GM23248 (cell line): ENCODE measurements at places on chromosomes 16 and 17. TPM values are rescaled to one million over a fixed set of nuclear protein-coding genes. Genes with fewer than 3 reads are reported as not detected.

GRCh38 chr16:27611340-27611739 is 61.4 kb downstream of the KATNIP start:
- H3K27me3 ChIP-seq, result no peaks in the 10 kb centered on the region
- no peaks in the 10 kb centered on the region for H3K4me1 ChIP-seq
- no peak overlapping the region for H3K4me3 ChIP-seq
- H3K27ac ChIP-seq, result no peak overlapping the region
- no peak for DNase-seq

- H3K4me3 ChIP-seq, result no peak overlapping the region
- DNase-seq, result no peak
- no peaks in the 10 kb centered on the region; the same call in 1 of the 2 replicates for H3K27me3 ChIP-seq
- no peaks in the 10 kb centered on the region for H3K4me1 ChIP-seq
These were observed 54.6 kb downstream of the ABCC12 start for GRCh38 chr16:48101069-48101674.

The PRSS22 gene
- total RNA-seq, result not detected in 2 replicates

DNA sequence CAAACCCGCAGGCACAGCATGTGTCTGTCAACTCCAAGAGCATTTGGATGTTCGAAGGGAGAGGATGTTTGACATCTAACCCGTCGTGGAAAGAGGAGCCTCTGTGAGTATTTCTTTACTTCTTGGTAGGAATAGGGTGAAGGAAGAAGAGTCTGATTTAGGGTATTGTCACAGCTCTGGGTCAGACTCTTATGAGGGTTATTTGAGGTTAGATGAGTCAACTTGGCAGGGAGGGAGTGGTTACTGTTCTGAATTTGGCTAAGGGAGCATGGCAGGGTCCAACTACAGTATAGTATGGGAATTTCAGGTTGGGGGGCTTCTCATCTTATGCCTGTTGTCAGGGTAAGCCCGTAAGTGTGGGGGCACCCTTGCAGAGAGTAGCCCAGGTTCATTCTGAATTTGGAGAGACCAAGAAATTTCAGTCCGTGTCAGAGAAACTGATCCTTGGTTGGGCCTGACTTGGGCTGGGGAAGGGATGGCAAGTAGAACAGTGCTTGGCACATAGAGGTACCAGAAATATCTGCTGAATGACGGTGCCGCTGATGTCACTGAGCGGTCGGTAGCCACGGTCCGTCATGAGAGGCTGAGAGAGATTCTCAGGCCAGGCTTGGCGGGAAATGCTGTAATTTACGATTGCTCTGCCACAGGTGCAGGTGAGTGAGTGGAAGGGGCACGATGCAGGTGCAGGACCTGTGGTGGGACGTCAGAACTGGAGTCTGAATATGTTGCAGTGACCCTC is 43.2 kb downstream of the MYH3 start:
- H3K27me3 ChIP-seq, result no peaks in the 10 kb centered on the region
- no peaks in the 10 kb centered on the region for H3K36me3 ChIP-seq
- H3K4me1 ChIP-seq, result peaks cover 23% of the 10 kb centered on the region
- H3K27ac ChIP-seq, result peak overlapping the region; percentile 84

DNA sequence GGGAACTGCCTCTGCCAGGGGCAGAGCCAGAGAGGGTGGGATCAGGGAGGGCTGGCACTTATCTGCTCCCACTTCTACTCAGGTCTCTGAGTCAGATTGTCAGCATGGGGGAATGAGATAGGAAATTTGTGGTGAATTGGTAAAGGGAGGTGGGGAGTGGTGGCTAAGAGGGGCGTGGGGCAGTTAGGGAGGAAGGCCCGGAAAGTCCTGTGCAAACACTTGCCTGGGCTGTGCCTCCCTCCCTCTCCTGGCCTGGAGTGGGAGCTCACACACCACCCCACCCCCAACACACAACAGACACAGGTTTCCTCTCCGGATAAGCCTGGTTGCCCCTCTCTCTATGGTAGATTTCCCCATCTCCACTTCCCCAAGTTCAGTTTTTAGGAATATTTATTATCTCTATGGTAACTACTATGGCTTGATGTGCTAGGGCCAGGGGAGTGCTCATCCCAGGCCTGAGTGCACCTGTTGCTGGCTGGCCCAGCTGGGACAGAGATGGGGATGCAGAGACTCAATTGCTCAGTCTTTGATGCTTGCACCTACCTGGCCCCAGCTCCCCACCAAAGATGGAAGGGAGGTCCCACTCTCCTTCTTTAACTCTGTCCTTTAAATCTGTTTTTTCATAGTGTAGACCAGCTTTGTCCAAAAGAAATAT is 2.7 kb downstream of the SPNS2 start:
- peaks cover 62% of the 10 kb centered on the region for H3K27me3 ChIP-seq
- no peak for DNase-seq
- H3K4me3 ChIP-seq, result no peak overlapping the region
- H3K27ac ChIP-seq, result no peak overlapping the region
- no peaks in the 10 kb centered on the region for H3K4me1 ChIP-seq

DNA sequence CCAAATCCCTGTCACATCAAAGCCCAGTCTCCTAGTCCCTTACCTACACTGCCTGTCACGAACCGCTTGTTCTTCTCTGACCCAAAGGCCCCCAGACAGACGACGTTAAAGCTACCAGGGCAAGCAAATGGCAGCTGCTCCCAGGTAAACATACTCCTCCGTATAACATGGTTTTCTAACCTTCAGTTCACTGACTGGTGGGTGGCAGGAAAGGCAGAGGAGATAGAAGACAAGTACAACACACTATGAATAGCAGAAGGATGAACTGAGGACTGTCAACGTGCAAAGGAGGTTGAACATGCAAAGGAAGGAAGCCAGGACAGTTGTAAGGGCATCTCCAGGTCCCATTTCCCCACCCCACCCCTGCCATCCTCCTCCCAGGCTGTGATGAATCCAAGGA is 449.8 kb downstream of the SHISA9 start:
- no peaks in the 10 kb centered on the region for H3K27me3 ChIP-seq
- H3K4me1 ChIP-seq, result no peaks in the 10 kb centered on the region
- no peaks in the 10 kb centered on the region for H3K36me3 ChIP-seq
- no peak overlapping the region for H3K4me3 ChIP-seq
- H3K27ac ChIP-seq, result no peak overlapping the region
- no peak for DNase-seq

- no peaks in the 10 kb centered on the region for H3K27me3 ChIP-seq
- H3K27ac ChIP-seq, result peak overlapping the region; percentile 88; the same call in 1 of the 2 replicates
- H3K4me3 ChIP-seq, result peak overlapping the region; percentile 80
- H3K36me3 ChIP-seq, result no peaks in the 10 kb centered on the region
These were observed 2.6 kb downstream of the RIPOR1 start for GRCh38 chr16:67531247-67531646.

- peak; percentile 52 for DNase-seq
These were observed 9.1 kb upstream of the SIAH1 start for GRCh38 chr16:48394355-48394703.

DNA sequence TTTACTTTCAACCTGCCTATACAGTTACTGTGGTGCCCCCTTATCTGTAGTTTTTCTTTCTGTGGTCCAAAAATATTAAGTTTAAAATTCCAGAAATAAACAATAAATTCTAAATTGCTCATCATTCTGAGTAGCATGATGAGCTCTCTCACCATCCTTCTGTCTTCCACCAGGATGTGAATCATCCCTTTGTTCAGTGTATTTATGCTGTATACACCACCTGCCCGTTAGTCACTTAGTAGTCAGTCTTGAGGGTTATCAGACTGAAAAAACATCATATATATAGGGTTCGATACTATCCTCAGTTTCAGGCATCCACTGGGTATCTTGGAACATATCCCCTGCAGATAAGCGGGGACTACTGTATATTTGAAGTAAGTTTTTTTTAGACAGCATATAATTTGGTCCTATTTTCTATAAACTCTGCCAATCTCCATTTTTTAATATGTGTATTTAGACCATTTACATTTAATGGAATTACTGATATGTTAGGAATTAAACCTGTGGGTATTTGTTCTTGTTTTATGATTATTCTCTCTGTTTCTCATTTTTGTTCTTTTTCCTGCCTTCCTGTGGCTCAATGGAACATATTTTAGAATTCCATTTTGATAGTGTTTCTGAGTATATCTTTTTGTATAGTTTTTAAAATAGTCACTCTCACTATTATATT is 31.0 kb downstream of the TBX21 start:
- no peaks in the 10 kb centered on the region; the same call in 1 of the 2 replicates for H3K27me3 ChIP-seq
- H3K4me1 ChIP-seq, result no peaks in the 10 kb centered on the region
- no peak overlapping the region for H3K27ac ChIP-seq
- peak; percentile 33 for DNase-seq
- no peak overlapping the region for H3K4me3 ChIP-seq

The SLC5A10 gene
- not detected in 2 replicates for total RNA-seq

GRCh38 chr17:63447471-63448009 is 1.4 kb upstream of the CYB561 start:
- H3K27ac ChIP-seq, result no peak overlapping the region
- no peak overlapping the region for H3K4me3 ChIP-seq
- peaks cover 4% of the 10 kb centered on the region; the same call in 1 of the 2 replicates for H3K4me1 ChIP-seq
- no peak for DNase-seq

The JPH3 gene
- total RNA-seq, result not detected in 2 replicates

- peaks cover 7% of the 10 kb centered on the region; the same call in 1 of the 2 replicates for H3K4me1 ChIP-seq
- H3K36me3 ChIP-seq, result no peaks in the 10 kb centered on the region
- H3K27ac ChIP-seq, result no peak overlapping the region
- H3K27me3 ChIP-seq, result no peaks in the 10 kb centered on the region
- DNase-seq, result no peak
These were observed 5.0 kb downstream of the JUP start for GRCh38 chr17:41781404-41782110.

GRCh38 chr17:9218911-9219310 is 197.6 kb downstream of the NTN1 start:
- no peak for DNase-seq
- H3K27me3 ChIP-seq, result no peaks in the 10 kb centered on the region
- peaks cover 12% of the 10 kb centered on the region for H3K4me1 ChIP-seq
- H3K36me3 ChIP-seq, result no peaks in the 10 kb centered on the region
- no peak overlapping the region for H3K27ac ChIP-seq

DNA sequence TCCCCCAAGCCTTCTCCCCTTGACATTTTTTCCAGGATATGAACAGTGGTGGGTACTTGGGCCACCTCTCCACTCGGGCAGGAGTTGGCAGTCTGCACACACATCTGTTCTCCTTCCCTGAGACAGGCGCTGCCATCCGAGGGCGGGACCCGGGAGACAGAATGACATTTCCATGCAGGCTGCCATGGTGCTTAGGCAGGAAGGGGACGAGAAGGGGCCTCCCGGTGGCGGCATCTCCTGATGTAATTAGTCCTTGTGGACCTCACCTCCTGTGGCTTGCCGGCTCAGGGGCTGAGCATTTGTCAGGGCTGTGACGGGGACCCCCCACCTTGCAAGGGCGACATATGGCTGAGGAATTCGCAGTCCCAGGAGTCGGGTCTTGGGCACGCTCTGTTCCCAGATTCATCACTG is 197.2 kb downstream of the FOXL1 start:
- no peaks in the 10 kb centered on the region for H3K36me3 ChIP-seq
- H3K27me3 ChIP-seq, result peaks cover 13% of the 10 kb centered on the region; the same call in 1 of the 2 replicates
- no peak overlapping the region for H3K27ac ChIP-seq
- H3K4me3 ChIP-seq, result no peak overlapping the region
- H3K4me1 ChIP-seq, result peaks cover 23% of the 10 kb centered on the region

- H3K4me1 ChIP-seq, result peaks cover 5% of the 10 kb centered on the region; the same call in 1 of the 2 replicates
- DNase-seq, result peak; percentile 71
- no peaks in the 10 kb centered on the region for H3K27me3 ChIP-seq
- no peaks in the 10 kb centered on the region for H3K36me3 ChIP-seq
- no peak overlapping the region for H3K27ac ChIP-seq
These were observed 137.0 kb upstream of the RCVRN start for GRCh38 chr17:10041916-10042588.

The TPPP3 gene
- total RNA-seq, result not detected in 2 replicates

- no peak for DNase-seq
- no peaks in the 10 kb centered on the region for H3K4me1 ChIP-seq
- no peak overlapping the region for H3K4me3 ChIP-seq
These were observed 66.5 kb upstream of the PSMD7 start for GRCh38 chr16:74230126-74230525.

The PRRT2 gene
- total RNA-seq, result 0.43 and 4.0 TPM in 2 replicates

DNA sequence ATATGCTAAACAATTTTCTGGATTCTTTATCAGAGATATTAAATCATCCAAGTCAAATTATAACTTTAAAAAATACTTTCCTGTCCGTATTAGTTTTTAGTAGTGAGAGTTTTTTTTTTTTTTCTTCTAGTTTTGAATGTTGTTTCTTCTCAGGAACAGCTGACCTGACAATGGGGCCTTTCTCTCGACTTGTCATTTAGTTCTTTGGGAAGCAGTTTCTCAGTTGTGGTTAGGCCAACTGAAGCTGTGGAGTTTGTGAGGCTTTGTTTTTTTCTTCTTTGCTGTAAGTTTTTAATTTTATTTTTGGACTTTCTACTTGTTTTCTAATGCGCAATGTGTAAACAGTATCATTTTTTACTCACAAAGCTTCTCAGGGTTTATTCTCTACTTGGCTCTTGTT is 140.8 kb downstream of the FTO start:
- H3K4me1 ChIP-seq, result no peaks in the 10 kb centered on the region
- H3K4me3 ChIP-seq, result no peak overlapping the region

DNA sequence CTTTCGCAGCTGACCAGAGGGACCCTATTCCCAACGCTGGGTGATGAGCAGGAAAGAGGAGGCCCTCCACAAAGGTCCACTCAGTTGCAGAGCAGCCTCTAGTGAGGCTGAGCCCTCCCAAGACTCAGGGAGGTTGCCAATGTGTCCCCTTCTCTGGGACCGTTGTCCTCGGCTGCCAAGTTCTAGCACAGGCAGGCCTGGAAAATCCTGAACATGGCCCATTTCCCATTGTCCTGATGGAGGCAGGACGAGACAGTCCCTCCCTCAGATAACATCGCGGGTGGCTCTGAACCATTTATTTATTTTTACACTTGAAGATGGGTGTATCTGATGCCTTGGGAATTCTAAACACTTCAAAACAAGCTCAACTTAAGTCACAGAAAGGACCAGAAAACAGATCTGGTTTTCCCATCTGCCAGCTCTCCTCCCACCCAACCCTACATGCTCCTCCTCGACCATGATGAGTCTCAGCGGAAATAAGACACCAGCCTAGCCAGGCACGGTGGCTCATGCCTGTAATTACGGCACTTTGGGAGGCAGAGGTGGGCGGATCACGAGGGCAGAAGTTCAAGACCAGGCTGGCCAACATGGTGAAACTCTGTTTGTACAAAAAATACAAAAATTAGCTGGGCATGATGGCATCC is 12.8 kb downstream of the CDIP1 start:
- H3K27ac ChIP-seq, result no peak overlapping the region
- H3K4me1 ChIP-seq, result no peaks in the 10 kb centered on the region
- peak; percentile 40 for DNase-seq
- H3K4me3 ChIP-seq, result no peak overlapping the region
- H3K27me3 ChIP-seq, result no peaks in the 10 kb centered on the region
